ENCODE measurements at places on chromosomes 13 and 19.

DNA sequence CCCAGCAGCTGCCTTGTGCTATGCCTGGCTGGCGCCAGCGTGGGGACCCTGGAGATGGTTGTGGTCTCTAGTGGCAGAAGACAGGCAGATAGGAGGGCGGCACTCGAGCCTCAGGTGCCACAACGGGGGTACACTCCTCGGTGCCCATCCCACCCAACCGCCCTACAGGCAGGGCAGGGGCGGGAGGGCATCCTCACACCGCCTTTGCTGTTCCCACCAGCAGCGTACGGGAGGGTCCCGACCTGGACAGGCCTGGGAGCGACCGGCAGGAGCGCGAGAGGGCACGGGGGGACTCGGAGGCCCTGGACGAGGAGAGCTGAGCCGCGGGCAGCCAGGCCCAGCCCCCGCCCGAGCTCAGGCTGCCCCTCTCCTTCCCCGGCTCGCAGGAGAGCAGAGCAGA lies 16.6 kb downstream of the PLIN4 start:
- no peak for DNase-seq

GRCh38 chr13:78609464-78610205 lies 6.3 kb upstream of the POU4F1 start:
- no peak for DNase-seq

- peak; percentile 9 for DNase-seq
Measured at GRCh38 chr13:99496184-99497142, 4.8 kb upstream of the TM9SF2 start.

GRCh38 chr13:46170268-46170667 lies 11.7 kb downstream of the LCP1 start:
- DNase-seq: no peak

DNA sequence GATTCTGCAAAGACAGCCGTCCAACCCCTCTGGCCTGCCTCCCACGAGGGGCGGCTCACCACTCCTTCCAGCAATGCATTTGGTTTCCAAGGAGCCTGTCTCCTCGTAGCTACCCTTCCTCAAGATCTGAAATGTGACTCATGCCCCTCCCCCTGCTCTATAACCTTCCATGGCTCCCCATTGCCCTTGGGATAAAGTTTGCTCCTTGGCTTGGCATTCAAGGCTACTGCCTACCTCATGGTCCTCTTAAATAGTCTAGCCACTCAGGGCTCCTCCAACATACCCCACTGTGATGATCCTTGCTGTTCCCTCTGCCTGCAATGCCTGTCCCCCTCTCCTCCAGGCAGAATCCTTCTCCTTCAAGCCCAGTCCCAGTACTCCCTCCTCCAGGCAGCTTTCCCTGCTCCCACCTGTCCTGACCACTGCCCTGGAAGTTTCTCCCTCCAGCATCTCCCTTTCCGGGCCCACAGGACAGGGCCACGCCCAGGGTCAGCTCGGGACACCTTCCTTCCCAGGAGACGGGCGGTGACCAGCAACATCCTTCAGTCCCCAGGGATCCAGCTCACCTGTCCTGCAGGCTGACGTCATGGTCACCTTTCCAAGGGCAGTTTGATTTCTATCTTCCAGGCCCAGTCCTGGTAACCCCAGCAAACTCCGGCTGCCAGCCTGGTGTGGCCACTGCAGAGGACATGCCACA lies 19.2 kb upstream of the SEMA6B start:
- DNase-seq: no peak

DNA sequence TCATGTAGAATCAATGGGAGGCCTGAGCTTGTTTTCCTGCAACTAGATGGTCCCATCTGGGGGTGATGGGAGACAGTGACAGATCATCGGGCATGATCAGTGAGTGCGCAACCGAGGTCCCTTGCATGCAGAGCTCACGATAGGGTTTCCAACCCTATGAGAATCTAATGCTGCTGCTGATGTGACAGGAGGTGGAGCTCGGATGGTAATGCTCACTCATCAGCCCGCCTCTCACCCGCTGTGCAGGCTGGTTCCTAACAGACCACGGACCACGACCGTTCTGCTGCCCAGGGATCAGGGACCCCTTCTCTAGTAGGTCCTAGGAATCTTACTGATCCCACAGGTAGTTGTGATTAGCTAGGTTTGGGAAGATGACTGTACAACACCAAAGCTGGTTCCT lies 23.5 kb upstream of the GARRE1 start:
- no peak for DNase-seq

GRCh38 chr13:70107498-70108281 lies at the start of gene ATXN8OS:
ATXN8OS (plus strand) TSS chr13:70107826.
- no peak for DNase-seq

DNA sequence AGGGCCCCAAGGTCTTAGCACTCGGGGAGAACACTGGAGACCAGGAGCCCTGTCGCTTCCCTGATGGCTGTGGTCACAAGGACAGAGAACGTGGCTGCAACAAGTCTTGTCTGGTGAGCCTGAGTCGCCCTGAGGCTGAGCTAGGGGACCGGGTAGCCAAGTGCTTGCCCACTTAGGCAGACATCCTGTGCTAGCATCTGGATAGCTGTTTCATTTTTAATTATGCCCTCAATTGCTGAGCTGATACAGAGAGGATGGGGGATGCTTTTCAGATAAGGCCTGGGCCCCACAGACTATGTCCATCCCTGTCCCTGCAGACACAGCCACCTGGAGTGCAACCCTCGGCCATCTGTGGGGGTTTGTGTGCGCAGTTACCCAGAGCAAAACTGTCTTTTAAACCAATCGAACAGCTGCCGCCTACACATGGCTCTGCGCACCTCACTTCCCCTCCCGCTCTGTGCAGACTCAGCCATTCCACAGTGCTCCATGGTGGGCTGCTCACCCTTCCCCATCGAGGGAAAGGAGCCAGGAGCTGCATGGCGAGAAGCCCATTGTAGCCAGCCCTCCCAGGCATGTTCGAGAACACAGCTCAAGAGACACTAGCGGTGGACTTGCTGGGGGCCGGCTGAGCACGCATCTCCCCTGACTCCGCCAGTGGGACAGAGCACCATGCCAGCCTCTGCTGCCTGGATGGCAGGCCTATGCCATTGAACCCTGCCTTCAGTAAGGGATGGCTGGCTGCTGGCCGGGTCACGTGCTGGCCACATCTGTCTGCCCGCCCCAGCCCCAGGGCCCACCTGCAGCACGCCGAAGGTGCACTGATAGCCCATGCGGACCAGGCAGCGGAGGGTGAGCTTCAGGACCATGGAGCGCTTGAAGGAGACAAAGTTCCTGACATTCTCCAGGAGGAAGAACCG lies 19.4 kb upstream of the EIF3G start:
- DNase-seq: no peak

DNA sequence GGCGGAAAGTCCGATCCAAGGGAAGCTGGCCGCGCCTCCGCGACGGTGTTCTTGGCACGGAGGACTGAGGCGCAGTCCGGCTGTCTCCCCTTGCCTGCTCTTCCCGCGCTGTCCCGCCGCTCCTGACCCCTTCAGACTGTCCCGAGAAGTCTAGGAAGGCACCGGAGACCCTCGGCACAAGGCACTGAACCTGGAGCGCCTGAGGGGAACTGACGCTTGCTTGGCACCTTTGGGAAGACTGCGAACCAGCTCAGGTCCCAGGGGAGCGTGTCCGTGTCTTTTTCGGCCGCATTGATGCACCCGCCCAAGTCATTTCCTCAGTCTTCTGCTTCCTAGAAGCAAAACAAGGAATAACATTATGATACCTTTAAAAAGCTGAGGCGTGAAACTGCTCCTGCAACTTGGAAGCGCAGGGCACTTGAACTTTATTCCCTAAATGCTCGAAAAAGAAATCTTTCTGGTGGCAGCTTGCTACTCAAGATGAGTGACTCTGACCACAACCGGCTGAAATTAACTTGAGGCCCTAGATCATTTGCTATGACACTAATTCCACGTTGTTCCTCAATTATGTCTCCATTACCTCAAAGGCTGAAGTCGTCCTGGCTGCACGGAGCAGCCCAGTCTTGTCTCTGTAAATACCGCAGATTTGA lies 735 bp upstream of the FLT1 start:
- no peak for DNase-seq

- DNase-seq: no peak
Measured at GRCh38 chr19:45470762-45471081, 2.9 kb downstream of the FOSB start.

DNA sequence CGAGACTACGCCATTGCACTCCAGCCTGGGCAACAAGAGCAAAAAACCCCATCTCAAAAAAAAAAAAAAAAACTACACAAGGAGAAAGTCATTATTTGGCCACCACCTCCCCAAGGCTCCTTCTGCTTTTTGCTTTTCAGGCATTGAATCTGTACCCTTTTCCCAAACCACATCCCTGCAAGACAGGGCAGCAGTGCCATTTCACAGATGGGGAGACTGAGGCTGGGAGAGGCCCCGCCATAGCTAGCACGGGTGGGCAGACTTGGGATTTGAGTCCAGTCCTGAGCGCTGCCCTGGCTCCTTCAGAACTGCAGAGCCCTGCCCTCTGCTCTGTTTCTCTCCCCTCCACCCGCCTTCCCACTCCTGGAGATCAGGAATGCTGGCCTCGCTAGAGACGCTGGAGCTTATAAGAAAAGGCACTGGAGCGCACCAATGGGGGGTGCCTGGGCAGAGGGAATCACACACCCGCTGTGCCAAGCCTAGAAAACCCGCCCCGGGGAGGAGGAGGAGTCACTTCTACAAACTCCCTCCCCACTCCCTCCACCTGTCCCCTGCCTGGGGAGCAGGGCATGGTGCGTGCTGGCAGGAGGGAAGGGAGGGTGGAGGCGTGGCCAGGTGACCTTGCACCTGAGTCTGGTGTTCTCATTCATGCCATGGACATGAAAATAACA lies 17.6 kb downstream of the TJP3 start:
- no peak for DNase-seq

DNA sequence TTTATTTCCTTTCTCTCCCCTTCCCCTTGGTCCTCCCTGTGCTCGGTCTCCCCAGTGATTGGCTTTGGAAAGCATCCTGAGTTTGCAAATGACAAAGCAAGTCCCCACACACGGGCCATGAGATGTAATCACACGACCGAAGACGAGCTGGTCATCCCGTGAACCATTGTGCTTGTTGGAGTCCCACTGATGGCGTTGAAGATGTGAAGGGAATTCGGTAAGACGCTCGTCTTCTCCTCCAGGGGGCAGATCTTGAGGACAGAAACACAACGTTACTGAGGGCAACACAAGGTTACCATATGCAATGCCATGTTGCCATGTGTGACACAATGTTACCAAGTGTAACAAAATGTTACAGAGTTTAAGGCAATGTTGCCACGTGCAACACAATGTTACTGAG lies 42.0 kb upstream of the SLC15A1 start:
- DNase-seq: no peak

DNA sequence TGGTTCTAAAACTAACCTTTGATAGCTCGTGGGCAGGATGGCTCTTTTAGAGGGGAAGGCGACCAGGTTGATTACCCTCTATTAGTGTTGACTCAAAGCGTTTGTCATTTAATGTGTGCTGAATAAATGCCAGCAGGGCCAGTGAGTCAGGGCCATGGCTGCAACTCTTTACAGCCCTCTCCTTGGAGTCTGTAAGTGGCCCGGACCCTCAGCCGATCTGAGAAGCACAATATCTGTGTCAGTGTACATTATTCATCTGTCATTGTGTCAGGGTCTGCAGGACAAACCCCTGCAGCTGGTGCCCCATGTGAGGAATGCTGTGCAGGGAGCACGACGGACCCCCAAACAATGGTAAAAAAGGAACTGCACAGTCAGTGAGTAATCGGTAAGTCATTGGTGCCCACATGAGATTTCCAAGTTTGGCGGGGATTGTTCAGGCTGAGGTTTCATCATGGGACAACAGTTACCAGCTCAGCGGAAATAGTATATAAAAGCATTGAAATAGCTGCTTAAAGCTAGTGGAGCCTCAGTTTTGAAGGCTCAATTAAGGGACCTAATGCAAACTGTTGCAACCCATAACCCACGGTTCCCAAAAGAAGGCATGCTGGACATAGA lies 139.1 kb downstream of the ZNF675 start:
- no peak for DNase-seq

DNA sequence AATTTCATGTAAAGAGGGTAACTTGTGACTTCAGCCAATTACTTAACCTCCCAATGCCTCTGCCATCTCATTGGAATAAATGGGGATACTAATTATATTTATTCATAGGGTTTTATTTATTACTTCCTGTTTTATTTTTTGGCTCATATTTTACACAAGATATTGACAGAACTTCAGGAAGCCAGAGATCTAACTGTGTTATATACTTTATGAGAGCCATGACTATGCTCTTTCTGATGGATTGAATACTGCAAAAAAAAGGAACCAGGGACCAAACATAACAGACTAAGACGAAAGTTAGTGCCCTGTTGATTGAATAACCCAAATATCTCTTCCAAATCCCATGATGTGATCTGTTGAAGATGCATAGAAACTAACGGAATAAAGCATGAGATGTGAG lies 243.3 kb upstream of the STARD13 start:
- DNase-seq: no peak

- no peak for DNase-seq
Measured at GRCh38 chr13:83880275-83881139, 1.8 kb downstream of the SLITRK1 start.

- no peak for DNase-seq
Measured at GRCh38 chr19:10299545-10300458, 9.8 kb downstream of the ZGLP1 start.

DNA sequence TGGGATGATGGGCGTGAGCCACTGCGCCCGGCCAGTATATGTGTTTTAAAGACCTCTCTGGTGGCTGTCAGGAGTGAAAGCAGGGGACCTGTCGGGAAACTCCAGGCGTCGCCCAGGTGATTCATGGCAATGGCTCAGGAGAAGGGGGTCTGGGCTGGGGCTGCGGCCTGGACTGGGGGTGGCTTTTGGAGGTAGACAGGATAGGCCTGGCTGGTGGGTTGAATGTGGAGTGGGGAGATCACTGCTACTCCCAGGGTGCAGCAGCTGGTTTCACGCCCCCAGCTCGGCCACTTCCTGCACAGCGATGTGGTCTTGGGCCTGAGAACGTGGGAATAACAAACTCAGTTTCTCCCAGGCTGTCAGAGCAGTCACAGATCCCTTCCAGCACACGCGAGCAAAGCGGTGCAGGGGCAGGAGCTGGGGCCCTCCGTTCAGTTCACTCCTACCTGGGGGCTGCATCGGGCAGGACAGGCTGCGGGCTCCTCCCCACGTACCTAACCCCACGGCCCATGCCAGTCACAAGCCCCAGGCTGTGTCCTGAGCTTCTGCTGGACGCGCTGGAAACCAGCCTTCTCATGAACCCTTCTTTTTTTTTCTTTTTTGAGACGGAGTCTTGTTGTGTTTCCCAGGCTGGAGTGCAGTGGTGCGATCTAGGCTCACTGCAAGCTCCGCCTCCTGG lies 18.9 kb downstream of the KDM4B start:
- no peak for DNase-seq

- DNase-seq: no peak
Measured at GRCh38 chr13:104773775-104774174, 1707.6 kb upstream of the SLC10A2 start.

- DNase-seq: no peak
Measured at GRCh38 chr19:28333909-28334308, 879.0 kb downstream of the UQCRFS1 start.

GRCh38 chr13:38537051-38537450 lies 149.8 kb upstream of the FREM2 start:
- DNase-seq: no peak

- no peak for DNase-seq
Measured at GRCh38 chr13:51632591-51633362, 48.5 kb downstream of the WDFY2 start.

Measured in stimulated activated CD4-positive, alpha-beta T cell treated with anti-CD3 and anti-CD28 coated beads, Interleukin-1b, Interleukin-23, amount 100 ng/mL, for 4 hours (primary cell).